ENCODE measurements at places on chromosomes 2 and 18.

DNA sequence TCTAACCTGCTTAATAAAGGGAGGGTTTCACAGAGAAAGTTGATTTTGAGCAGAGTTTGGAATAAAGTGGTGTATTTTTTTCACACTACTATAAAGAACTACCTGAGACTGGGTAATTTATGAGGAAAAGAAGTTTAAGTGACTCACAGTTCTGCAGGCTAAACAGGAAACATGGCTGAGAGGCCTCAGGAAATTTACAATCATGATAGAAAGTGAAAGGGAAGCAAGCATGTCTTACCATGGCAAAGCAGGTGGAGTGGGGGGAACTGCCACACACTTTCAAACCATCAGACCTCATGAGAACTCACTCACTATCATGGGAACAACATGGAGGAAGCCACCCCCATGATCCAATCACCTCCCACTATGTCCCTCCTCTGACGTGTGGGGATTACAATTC lies 546.7 kb downstream of the EPHA4 start:
- no peak for DNase-seq

DNA sequence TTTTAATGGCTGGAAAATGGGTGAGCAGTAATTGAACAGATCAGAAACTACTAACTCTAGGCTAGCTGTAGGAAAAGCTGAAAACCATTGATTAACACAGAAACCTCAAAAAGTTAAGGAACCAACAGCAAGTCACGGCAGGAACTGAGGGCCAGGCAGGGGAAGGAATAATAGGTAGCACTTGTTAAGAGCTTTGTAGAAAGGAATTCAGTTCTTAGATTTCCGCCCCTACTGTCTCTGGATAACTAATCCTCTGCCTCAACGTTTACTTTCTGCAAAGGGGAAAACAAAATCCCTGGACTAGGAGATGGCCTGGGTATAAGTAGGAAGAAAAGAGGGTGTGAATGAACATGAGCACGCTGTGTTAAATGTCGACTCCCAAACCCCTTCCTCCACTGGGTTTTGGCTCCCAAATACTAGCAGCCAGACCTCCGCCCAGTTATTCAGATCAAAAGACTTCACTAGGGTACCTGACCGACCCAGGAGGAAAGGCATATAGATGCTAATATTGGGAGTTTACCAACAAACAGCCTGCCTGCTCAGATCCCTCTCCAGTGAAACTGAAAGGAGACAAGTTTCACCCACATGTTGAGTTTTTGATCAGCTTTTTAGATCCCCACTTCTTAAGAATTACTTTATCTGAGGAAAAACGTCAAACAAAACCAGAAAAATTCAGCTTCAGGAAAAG lies 12.4 kb downstream of the SMAD2 start:
- no peak for DNase-seq

- DNase-seq: no peak
Observed at GRCh38 chr18:75036917-75037688, 171.8 kb downstream of the PTGR3 start.

GRCh38 chr2:34736482-34736881 lies 1137.4 kb upstream of the FAM98A start:
- no peak for DNase-seq

DNA sequence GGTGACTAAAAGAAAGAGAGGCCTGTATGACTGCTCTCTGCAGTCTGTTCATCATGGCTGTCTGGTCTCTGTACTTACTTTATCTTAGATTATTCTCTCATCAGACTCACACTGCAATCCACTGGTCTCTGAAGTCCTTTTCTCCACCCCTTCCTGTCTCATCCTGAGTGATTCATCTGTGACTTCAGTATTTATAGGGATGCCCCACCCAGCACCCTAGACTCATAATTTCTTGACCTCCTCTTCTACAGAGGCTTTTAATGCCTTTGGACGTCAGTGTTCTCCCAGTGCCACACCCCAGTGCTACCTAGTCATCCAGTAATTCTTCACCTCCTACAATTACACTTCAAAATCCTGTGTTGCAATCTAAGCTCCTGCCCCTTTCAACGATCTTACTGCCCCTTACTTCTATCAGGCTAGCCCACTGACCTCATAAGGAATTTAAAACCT lies 14.9 kb upstream of the ITPRID2 start:
- DNase-seq: no peak

DNA sequence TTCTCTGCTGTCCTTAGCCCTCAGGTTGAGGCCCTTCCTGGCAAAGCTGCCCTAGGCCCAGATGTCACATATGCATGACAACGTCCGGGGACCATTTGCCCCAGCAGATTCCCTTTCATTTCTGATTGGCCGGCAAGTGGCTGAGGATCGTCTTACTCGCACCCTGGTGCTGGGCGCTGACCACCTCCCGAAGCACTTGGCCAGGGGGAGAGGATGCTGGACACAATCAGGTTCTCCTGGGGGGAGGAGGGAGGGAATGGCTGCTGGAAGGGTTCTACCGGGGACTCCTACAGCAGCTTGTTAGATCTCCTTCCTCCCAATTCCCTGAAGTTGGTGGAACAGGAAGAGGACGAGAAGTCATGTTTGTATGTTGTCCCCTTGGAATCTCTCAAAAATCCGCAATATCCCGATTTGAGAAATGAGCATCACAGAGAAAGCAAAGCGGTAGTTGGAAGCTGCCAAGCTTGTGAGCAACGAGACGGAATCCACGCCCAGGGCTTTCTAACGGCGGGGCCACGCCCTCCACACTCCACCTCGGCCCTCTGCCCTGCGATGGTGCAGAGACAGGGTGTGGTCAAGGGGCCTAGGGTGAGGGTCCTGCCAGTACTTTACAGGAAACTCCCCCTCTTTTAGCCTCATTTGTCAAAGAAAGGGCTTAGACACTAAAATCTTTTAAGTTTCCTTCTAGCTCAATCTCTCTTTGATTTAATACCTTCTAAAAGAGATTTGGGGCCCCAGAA lies 61.8 kb upstream of the YWHAQ start:
- DNase-seq: no peak

DNA sequence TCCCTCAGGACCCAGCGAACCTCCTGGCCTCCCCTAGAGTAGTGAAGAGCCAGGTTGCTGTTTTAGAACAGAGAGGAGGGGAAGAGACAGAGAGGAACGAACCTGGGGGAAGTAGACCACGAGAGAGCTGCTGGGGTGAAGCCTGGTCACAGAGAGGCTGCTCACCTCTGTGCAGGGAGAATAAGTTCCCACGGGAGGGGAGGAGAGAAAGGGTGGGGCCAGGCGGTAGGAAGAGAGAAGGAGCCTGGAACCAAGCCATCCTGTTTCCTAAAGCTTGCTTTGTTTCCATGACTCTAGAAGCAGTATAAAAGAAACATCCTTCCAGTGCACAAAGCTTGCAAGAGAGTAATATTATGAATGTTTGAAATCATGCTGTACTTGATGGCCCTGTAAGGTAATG lies 147.9 kb downstream of the MYT1L start:
- DNase-seq: no peak

DNA sequence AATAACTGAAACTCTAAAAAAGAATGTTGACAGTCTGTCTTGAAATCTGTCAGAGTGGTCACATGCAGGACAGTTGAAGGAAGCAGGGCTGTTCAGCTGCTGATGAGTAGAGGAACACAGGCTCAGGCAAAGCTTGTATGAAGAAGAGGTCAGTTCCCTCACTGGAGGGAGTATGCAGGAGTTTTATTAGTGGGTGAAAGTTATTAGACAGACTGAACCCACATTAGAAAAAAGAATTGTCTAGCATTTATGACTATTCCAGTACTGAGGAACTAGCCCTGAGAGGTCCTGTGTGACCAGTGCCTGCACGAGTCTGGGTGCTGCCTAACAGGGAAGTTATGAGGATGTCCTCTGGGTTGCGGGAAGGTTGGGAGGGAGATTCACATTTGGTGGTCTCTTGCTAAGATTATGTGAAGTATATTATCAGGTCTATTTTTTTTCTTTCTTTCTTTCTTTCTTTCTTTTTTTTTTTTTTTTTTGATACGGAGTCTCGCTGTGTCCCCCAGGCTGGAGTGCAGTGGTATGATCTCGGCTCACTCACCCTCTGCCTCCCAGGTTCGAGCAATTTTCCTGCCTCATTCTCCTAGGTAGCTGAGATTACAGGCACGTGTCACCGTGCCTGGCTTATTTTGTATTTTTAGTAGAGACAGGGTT lies 9.6 kb downstream of the TET3 start:
- no peak for DNase-seq

GRCh38 chr2:133438026-133438425 lies 130.2 kb downstream of the NCKAP5 start:
- DNase-seq: no peak

- no peak for DNase-seq
Observed at GRCh38 chr2:39494784-39495251, 57.7 kb upstream of the MAP4K3 start.

DNA sequence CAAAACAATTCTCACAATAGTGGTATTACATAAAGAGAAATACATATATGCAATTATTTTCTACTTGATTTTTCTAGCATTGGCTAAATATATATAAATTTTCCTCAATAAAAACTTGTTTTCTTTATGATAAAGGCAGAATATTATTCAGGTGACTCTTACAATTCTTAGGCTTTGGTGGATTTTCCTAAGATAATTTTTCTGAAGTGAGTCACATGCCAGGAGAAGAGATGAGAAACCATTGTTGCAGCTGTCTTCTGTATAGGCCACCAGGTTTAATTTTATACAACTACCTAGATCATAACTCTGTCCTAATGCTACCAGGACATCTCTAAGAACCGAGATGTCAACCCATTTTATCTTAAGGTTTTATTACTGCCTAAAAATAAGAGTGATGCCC lies 552.4 kb upstream of the CDH2 start:
- no peak for DNase-seq

- DNase-seq: no peak
Observed at GRCh38 chr18:35804377-35804776, 168.1 kb upstream of the RMP24 start.

DNA sequence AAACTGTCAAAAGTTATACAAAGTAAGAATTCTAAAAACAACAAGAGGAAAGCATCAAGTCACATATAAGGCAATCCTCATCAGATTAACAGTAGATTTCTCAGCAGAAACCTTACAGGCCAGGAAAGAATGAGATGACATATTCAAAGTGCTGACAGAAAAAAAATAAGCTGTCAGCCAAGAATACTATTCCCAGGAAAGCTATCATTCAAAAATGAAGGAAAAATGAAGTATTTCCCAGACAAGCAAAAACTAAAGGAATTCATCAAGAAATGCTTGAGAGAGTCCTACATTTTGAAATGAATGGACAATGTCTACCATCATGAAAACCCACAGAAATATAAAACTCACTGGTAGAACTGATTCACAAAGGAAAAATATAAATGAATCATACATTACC lies 268.9 kb upstream of the OSR1 start:
- DNase-seq: no peak

GRCh38 chr18:30481871-30482270 lies 560.7 kb downstream of the DSC3 start:
- no peak for DNase-seq

DNA sequence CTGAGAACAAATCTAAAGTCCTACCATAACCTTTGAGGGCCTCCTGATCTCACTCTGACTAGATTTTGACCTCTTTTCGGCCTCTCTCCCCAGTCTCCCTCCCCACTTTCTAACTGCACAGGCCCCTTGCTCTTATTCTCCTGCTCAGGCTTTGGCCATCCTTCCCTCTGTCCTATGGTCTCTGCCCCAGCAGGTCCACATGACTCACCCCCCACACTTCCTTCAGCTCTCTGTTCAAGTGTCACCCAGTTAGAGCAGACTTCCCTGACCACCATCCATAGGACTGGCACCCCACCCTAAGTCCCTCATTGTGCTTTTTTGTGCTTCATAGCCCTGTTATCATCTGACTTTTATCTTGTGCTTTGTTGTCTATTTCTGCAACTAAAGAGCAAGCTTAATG lies 41.2 kb upstream of the NT5C1B start:
- no peak for DNase-seq

DNA sequence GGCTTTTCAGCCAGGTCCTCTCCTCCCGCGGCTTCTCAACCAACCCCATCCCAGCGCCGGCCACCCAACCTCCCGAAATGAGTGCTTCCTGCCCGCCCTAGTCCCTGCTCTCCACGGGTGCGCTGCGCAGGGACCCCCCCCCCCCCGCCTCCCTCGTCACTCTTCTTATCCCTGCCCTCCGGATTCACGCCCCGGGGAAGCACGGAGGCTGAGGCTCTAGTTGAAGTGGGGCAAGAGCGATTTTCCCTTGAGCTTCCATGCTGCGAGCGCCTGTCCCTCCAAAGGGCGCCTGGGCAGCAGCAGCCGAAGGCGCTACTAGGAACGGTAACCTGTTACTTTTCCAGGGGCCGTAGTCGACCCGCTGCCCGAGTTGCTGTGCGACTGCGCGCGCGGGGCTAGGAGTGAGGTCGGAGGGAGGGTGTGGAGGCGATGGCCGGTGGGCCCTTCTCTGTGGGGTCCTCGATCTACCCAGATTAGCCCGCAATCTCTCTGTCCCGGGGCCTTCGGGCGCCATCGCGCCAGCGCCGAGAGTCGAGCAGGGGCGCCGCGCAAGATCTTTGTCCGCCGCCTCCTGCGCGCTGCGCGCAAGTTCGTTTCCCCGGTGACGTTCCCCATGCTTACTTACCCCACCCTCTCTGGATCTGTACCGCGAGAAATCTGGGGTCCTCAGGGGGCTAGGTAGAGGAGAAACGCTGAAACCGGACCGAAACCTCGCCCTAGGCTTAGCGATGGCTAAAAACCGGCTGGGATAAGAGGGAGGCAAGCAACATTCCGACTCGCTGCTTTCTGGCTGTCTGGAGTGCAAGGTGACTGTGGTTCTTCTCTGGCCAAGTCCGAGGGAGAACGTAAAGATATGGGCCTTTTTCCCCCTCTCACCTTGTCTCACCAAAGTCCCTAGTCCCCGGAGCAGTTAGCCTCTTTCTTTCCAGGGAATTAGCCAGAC lies 677 bp downstream of the GAD1 start:
- no peak for DNase-seq

GRCh38 chr2:37554155-37554510 lies 117.3 kb downstream of the CDC42EP3 start:
- no peak for DNase-seq

DNA sequence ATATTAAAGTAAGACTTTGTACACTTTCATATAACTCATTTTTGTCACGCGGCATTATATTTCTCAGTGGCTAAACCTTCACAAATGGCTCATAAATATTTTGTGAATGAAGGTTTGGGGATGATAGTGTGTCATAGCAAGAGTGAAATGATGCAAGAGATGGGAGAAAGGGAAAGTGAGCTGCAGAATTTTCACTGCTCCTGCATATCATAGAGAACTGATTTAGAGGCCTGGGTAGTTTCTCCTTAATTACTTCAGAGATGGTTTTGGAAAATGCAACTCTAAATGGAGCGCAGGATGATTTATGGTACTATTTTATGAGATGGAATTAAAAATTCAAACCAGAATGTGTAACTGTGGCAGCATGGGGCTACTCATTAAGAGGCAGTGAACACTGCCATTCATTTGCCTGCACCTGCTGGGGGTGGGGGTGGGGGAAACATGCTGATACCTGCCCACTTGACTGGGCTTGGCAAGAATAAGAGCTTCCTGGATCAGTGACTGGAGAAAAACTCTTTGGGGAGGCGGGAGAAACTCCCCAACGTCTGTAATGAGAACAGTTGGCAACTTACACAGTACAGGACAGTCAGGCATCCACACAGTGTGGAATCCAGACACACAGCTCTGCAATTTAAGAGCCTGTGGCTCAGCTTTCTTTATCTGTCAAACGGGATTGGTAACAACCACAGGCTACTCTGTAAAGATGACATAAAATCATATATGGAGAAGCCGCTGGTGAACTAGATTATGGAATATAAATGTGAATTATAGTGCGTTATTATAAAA lies 941.9 kb downstream of the SLC4A3 start:
- DNase-seq: no peak

- DNase-seq: no peak
Observed at GRCh38 chr2:141522048-141522447, 608.8 kb downstream of the LRP1B start.

- no peak for DNase-seq
Observed at GRCh38 chr2:178244777-178245176, 50.5 kb downstream of the OSBPL6 start.

All from stimulated activated naive CD4-positive, alpha-beta T cell (primary cell).